ENCODE measurements at places on chromosomes 12 and 14. TPM values are rescaled to one million over a fixed set of nuclear protein-coding genes. Genes with fewer than 3 reads are reported as not detected.

Gene SRRM4
- polyA plus RNA-seq: 0.31 TPM

Gene SYNDIG1L
- polyA plus RNA-seq: 0.37 TPM

Gene ARID2
- 35.3 TPM for polyA plus RNA-seq

Gene MYL6B
- 193 TPM for polyA plus RNA-seq

Gene ESR2
- polyA plus RNA-seq: 2.0 TPM

Gene PZP
- 3.1 TPM for polyA plus RNA-seq

Gene LIN7A
- polyA plus RNA-seq: 22.7 TPM

Gene GALNT4
- polyA plus RNA-seq: 10.2 TPM

Gene NPAS3
- 0.65 TPM for polyA plus RNA-seq

Gene KNTC1
- polyA plus RNA-seq: 56.2 TPM

Gene CLEC4D
- polyA plus RNA-seq: 0.11 TPM

Gene LRP1
- 118 TPM for polyA plus RNA-seq

Gene SLC5A8
- polyA plus RNA-seq: 0.11 TPM

Gene NUAK1
- polyA plus RNA-seq: 7.5 TPM

Gene KLRK1
- polyA plus RNA-seq: 0.70 TPM

Gene ZFHX2
- 5.0 TPM for polyA plus RNA-seq

Gene TSHR
- polyA plus RNA-seq: 0.27 TPM

Gene BEGAIN
- polyA plus RNA-seq: 2.0 TPM

Gene SLC17A8
- polyA plus RNA-seq: 2.2 TPM

Gene KRT78
- 0.21 TPM for polyA plus RNA-seq

Gene PTGER2
- polyA plus RNA-seq: 5.9 TPM

Gene CMKLR1
- polyA plus RNA-seq: 11.3 TPM

Gene EGLN3
- 99.4 TPM for polyA plus RNA-seq

Gene LUM
- 885 TPM for polyA plus RNA-seq

Gene CATSPERB
- polyA plus RNA-seq: 1.8 TPM

Gene AKAP6
- polyA plus RNA-seq: 5.7 TPM

Gene RFX4
- polyA plus RNA-seq: not detected

Gene LPAR5
- 1.8 TPM for polyA plus RNA-seq

Measured in left lung (tissue), 14 donors.